Suprapubic skin (tissue), 4 donors: ENCODE measurements at places on chromosomes 3 and 15.

GRCh38 chr3:59759298-59760031 is 709.6 kb upstream of the CFAP20DC start:
- no peak for DNase-seq

- no peak for DNase-seq
These were observed 215.6 kb upstream of the CD96 start for GRCh38 chr3:111326144-111326995.

DNA sequence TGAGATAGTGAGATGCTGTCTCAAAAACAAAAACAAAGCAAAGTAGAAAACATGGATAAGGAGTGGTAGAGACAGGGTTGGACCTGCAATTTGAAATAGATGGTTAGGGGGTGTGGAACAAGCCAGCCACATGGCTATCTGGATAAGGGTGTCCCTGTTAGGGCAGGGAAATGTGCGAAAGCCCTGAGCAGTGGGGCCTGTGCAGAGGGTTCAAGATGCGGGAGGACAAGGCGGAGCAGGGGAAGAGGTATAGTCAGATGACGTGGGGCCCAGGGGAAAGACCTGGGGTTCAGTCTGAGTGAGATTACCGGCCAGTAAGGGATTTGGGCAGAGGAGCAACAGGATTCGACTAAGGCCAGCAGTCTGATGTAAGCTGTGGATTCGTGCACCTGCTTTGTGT is 18.4 kb upstream of the NR2E3 start:
- peak; percentile 23 for DNase-seq

DNA sequence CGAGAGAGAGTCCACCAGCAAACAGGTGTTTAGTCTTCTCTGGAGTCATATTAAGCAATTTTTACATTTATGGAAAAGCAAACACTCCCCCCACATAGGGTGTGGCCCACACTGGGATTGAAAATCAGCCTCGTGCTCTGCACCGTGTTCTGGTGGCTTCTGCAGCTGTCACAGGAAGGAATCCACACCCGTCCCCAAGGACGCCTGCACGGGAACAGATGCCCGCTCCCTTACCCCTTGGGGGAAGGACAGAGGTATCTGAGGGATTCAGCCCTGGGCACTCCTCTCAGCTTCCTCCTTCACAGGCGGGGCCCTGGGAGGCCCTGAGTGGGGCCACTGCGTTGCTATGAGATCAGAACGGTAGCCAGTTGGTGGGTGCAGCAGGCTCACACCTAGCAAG is 27.8 kb downstream of the LIPC start:
- DNase-seq, result peak; percentile 68

- no peak for DNase-seq
These were observed 113.5 kb downstream of the CBLB start for GRCh38 chr3:105755121-105755886.

GRCh38 chr15:88243895-88244787 is 12.4 kb downstream of the NTRK3 start:
- no peak for DNase-seq

GRCh38 chr3:15882577-15882976 is 84.8 kb upstream of the ANKRD28 start:
- DNase-seq, result no peak

GRCh38 chr15:67828969-67829646 is 3.8 kb downstream of the SKOR1 start:
- DNase-seq, result no peak

GRCh38 chr15:83166218-83166617 is 41.4 kb downstream of the HDGFL3 start:
- no peak for DNase-seq

- DNase-seq, result no peak
These were observed 72.9 kb upstream of the ATP2C1 start for GRCh38 chr3:130820976-130821375.

GRCh38 chr3:191762323-191762960 is 301.5 kb downstream of the PYDC2 start:
- DNase-seq, result no peak

DNA sequence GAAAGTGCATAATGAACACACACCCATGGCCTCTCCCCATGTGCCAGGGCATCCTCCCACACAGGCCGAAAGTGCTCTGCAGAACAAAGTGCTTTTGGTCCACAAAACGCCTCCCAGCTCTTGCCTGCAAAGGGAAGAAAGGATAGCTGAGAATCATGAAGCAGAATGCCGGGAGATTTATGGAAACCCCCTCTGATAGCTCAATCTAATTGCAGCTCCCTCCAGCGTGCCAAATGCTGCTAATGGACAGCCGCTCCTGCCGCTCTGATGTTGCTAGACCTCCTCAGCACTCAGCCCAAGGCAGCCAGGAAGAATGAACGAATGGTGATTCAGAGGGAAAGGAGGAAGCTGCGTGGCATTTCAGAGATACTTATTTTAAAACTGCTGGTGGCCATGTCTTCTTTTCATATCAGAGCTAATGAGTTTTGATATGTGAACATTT is 145.3 kb downstream of the TJP1 start:
- no peak for DNase-seq
